ENCODE measurements at places on chromosomes 1 and 21.

DNA sequence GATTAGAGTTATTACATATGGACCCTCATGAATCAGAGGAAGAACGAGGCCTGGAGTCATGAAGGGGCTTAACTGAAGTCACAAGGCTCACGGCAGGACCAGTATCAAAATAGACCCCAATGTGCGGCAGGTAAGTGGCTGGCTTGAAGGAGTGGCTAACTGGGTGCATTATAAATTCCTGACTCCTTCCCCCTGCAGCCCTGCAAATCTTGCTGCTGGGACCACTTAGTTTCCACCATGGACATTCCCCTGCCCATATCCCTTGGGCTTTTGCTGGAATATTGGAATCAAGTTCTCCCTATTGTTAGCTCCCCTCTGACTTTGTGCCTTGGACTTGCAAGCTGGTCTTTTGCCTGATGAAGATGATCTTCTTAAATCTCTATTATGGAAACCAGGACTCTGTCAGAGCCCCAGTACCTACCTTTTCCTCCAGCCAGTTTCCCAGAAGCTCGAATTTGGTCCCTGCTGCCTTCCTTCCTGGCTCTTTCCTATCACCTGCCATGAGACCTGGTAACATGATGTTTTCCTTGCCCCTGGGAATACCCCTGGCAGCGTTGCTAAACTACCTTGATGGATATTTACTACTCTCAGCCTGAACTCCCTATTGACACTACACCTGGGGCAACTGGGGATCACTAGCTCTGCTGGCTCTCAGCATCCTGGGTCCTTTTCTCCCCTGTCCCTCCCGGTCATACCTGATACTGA is 156.0 kb upstream of the JUN start:
- DNase-seq, result no peak

GRCh38 chr1:24965571-24965930 is 35.5 kb upstream of the RUNX3 start:
- DNase-seq, result no peak

DNA sequence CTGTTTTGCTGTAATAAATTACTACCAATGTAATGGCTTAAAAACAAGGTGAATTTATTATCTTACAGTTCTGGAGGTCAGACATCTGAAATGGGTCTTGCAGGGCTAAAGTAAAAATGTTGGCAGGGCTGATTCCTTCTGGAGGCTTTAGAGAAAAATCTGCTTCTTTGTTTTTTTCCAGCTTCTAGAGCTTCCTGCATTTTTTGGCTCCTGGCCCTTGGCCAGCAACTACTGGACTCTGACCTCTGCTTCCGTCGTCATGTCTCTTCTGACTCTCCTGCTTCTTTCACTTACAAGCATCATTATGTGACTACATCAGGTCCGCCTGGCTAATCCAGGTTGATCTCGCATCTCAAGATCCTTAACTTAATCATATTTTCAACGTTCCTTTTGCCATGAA is 350.9 kb downstream of the S1PR1 start:
- no peak for DNase-seq

GRCh38 chr1:39229504-39229903 is 25.0 kb downstream of the MACF1 start:
- DNase-seq, result no peak

DNA sequence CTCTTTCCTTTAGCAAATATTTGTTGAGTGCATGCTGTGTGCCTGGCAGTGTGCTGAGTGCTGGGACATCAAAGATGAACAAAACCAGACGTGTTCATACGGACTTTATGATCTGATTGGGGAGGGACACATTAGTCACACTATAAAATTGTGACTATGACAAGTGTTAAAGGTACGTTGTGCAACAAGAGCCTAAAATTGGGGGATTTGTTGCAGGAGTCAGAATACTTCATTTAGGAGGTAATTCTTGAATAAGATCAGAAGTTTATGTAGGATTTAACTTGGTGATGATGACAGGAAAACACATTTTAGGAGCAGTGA is 29.6 kb downstream of the B3GALT2 start:
- no peak for DNase-seq

GRCh38 chr1:31663622-31664452 is 19.2 kb upstream of the PEF1 start:
- peak; percentile 48 for DNase-seq

DNA sequence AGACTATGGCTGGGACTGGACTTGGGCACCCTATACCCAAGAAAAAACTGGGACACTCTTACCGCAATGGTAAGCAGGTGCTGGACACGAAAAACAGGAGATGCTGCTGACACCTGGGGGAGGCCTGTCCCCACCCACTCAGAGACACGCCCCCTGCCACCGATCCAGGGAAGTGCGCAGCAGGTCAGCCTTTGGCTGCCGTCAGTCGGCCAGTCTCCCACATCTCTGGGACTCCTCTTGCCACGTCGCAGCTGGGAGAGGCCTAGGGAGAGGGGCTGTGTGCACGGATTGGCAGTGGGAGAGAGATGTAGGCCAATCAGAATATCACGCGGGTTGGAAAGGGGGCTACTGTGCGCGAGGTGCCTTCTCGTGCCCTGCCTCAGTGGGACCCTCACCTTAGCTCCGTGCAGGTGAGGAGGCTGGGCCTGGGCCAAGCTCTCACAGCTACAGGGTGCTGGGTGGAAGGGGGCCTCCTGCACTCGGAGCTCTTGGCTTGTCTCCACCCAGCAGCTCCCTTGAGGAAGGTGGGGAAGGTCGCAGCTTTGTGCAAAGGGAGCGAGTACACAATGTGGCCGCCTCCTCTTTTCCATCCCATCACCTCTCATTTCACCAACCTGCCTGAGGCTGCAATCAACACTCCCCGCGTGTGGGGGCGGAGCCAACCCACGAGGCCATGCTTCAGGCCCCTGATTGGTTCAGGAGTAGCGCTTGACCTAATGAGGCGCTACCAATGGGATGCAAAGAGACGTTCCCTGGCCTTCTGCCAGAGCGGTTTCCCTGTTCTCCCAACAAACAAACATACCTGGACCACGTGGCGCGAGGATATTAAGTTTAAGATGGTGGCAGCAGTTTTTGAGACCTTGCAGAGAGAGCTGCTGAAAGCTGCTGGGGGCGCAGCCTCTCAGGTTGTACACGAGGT is 25.7 kb upstream of the LDLRAP1 start:
- no peak for DNase-seq

DNA sequence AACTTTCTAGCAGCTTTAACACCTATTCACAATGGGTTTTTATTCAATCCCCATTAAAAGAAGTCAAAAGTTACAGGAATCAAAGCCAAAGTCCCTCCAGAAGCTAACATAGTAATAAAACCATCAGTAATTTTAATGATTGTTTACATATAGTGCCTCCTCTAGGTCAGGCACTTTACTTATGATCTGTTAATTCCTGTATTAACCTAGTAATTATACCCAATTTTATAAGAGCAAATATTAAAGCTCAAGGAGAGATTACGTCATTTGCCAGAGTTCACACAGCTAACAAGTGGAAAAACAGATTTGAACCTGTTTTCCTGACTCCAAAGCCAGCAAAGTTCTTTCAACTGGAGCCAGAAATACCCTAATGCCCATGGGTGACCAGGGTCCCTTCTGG is 112.9 kb upstream of the F3 start:
- DNase-seq, result no peak

DNA sequence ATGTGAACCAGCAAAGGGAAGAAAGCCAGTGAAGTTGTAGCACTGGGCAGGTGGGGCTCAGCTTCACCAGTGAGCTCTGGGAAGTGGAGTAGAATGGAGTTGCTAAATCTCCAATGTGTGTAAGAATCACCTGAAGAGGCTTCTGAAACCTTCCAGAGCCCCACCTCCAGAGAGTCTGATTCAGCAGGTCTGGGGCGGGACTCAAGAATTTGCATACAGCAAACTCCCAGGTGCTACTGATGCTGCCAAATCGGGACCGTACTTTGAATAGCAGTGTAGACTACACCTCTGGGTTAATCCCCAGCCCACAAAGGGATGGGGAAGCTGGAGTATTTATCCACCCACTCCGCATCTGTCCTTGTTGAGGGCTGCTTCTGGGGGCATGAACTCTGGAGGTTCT is 154.3 kb downstream of the IGSF21 start:
- DNase-seq, result no peak

GRCh38 chr1:194273660-194274059 is 1087.2 kb upstream of the B3GALT2 start:
- no peak for DNase-seq

DNA sequence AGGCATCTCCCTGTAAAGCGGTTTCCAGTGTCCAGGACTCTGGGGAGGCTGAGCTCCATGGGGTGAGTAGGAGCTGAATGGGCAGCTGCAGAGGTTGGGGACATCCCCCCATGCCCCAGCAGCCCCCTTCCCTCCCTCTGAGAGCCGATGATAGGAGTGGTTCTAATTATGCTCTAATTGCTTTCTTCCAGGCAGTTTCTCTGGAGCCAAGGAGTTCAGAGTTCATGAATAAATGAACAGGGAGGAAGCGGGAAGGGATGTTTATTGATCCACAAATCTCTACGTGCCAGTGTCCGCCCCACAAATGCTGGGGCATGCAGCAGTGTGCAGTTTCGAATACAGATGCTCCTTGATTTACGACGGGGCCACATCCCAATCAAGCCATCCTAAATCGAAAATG is 15.6 kb downstream of the NKAIN1 start:
- no peak for DNase-seq

- no peak for DNase-seq
These were observed 571 bp downstream of the MARCKSL1 start for GRCh38 chr1:32335535-32335789.

DNA sequence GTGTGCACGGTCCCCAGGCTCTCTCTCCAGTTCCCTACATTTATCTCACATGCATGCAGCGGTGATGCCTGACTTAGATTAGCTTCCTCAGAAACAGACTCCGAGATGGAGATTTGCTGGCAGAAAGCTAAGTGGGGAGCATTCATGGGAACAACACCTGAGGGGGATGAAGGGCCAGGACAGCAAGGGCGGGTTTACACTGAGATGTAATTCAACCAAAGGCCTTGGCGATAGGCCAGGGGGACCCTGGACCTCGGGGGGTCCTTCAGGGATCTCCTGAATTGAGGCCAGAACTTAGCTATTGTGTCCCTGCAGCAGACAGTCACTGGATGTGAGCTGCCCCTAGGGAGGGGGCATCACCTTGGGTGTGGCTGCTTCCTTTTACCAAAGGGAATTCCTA is 246.1 kb upstream of the CSF3R start:
- no peak for DNase-seq

- DNase-seq, result no peak
These were observed 30.5 kb downstream of the MAN1C1 start for GRCh38 chr1:25647106-25647505.

GRCh38 chr1:200182701-200183100 is 155.2 kb downstream of the NR5A2 start:
- DNase-seq, result no peak

DNA sequence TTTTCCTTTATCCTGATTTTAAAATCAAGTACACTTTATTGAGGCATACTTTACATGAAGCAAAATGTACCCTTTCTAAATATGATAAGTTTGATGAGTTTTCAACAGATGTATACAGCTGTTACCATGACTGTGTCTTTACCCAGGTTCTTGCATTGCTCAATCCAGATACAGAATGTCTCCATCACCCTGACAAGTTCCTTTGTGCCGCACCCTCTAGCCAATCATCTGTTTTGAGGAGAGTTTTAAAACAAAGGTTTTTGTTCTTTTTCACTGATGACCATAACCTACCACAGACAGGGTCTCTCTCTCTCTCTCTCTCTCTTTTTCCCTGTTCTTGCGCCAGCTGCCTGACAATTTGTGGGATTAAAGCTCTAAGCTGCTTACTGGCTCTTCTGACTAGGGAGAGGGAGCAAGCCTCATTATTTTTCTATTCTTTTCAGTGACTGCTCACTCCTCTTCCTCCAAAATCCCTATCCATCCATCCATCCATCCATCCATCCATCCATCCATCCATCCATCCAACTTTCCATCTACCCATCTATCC is 1.2 kb upstream of the KCNE1 start:
- no peak for DNase-seq
